ENCODE measurements at places on chromosomes 12 and 14.

DNA sequence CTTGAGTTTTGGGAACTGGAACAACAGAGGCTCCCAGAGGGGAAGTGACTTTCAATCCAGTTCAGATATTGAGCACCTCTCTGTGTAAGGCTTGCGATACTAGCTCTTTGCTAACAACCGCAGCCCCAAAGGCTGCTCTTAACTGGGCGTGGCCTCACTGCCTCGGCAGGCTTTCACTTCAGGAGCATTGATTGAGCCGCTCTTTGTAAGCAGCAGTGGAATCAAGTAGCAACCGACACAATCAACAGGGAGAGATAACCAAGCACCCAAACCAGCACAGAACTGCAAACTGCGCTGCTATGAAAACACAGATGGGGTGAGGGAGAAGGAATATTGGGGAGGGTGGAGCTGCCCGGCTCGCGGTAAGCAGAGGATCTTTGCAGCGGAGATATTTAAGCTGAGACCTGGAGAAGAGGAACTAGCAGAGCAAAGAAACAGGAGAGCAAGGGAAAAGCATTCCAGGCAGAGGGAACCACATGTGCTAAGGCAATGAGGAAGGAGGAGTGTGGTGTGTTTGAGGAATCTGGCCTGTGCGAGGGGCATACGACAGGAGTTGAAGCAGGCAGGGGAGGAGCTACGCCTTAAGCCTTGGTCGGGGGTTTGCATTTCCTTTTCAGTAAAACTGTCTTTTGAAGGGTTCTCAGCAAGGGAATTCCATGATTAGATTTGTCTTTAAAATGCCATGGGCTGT lies 17.3 kb upstream of the YY1 start:
- DNase-seq = no peak

GRCh38 chr14:70602254-70602653 lies 1.8 kb upstream of the MED6 start:
- DNase-seq = no peak

- DNase-seq = no peak
These were observed 102.1 kb upstream of the DAAM1 start for GRCh38 chr14:59086241-59086882.

DNA sequence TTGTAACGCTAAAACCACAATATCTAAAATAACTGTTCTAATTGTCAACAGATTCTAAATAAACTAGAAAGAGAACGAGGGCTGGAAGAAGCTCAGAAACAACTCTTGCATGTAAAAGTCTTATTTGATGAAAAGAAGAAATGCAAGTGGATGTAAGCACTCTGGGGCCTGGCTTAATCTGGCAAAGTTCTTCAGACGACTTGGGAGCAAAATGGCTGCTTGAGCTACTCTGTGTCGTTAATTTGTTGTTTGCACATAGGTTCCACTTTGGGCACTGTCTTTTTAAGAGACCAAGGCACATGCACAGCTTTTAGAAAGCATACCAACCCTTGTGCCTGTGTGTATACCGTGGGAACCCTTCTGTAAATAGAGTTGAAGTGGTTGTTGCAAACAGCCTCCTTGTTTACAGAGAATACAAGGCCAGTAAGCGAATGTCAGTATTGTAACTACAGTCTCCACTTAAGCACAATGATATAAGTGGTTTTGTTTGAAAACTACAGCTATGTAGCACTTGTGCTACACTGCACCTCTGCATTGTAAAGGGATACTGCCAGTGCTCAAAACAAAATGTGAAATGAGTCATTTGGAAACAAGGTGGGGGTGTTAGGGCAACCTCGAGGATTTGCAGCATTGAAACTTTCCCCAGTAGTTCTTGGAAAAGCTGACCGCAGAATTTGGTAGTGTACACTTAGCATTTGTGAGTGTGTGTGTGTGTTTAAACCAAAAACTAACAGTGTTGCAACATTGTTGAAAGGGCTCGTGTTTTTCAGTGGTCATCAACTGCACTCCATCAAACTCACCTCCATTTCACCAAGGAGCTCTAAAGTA lies 154.3 kb downstream of the CEP83 start:
- no peak for DNase-seq

GRCh38 chr12:104672501-104673265 lies 215.9 kb downstream of the CHST11 start:
- peak; percentile 23 for DNase-seq

DNA sequence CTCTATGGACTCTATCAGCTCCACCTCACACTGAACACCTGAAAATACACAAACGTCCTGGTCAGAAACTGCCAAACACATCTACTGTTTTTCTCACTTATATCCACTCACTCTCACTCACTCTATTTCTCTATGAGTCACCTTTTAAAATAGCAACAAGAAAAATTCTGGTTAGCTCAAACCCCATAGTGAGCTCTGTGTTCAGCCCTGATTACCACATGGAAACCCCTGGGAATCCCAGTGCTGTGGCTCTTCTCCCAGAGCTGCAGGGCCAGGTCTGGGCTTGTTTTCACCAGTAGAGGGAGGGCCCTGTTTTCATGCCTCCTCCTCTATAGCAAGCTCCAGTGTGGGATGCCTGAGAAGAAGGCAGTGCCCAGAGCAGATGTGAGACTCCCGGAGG lies 1126.1 kb downstream of the TMEM121 start:
- no peak for DNase-seq

DNA sequence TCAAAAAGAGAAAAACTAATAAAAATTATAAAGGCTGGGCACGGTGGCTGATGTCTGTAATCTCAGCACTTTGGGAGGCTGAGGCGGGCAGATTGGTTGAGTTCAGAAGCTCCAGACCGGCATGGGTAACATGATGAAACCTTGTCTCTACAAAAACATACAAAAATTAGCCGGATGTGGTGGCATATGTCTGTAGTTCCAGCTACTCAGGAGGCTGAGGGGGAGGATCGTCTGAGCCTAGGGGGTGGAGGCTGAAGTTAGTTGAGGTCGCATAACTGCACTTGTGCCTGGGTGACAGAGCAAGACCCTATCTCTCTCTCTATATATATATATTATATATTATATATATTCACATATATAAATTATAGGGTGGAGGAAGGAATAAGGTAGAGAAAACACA lies 32.5 kb upstream of the ANO2 start:
- no peak for DNase-seq

GRCh38 chr14:64049616-64050381 lies 197.0 kb downstream of the SYNE2 start:
- DNase-seq = no peak

DNA sequence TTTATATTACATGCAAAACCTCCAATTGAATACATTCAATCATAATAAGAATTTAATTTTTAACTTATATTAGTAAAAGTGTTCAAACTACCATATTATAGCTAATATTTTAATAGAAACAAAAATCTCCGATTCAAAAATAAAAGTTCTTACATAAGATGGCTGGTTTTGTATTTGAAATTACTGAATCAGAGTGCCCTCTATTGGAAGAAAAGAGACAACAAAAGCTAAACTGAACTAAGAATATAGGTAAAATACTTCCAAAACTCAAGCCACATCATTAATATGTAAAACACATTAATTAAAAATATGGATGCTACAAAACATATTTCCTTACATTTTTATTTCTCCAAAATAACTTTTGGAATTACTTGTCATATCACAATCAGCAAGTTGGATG lies 120.3 kb downstream of the GARIN6 start:
- no peak for DNase-seq

DNA sequence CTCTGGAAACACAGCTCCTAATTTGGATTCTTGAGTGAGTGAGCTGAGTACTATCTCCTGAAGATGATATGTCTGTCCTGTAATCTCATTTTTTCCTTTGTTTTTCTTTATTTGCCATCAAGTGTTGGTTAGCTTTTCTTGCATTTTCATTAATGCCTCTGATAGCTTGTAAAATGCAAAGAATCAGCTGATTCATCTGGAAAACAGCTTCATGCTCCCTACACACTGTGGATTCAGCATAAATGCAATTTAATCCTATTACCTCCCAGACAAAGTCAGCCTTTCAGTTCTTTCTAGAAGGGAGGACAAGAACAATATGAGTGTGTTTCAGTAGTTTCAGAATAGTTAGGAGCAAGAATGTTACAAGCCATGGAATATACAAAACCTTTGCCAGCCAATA lies 79.4 kb downstream of the DACT1 start:
- DNase-seq = no peak

- no peak for DNase-seq
These were observed 34.6 kb upstream of the ANKRD9 start for GRCh38 chr14:102544046-102544746.

DNA sequence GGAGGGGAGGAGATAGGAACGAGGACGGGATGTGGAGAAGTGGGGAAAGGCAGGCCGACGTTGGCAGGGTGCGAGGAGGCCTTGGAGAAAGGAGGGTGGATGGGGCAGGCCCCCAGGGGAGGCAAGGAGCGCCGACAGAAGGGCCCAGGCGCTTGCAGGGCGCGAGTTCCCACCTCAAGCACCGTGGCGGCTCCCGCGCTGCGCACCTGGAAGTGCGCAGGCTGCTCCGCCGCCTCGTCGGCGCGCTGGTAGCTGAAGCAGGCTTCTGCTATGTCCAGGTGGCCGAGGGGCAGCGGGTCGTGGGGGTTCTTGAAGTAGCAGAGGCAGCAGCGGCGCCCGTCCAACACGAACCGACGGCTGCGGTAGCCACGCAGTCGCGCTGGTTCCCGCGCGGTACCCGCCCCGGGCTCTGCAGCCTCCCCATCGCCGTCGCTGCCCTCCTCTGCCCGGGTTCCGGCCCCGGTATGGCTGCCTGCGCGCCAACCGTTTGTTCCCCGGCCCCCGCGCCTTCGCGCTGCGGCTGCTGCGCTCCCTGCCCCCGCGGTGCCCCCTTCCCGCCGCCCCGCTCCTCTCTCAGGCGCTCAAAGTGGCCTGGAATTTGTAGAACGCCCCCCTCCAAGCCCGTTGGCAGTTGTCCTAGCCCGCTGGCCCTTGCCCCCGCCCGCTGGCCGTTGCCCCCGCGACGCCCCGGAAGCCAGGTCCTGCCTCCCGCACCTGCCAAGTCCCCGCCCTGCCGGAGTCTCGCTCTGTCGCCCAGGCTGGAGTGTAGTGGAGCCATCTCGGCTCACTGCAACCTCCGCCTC lies 1.1 kb upstream of the ACTR6 start:
- DNase-seq = peak; percentile 17

- DNase-seq = no peak
These were observed 171.8 kb downstream of the FLRT2 start for GRCh38 chr14:85701763-85702162.

- no peak for DNase-seq
These were observed 515.7 kb downstream of the MED13L start for GRCh38 chr12:115761784-115762183.
